ENCODE measurements at places on chromosomes 12 and 14. TPM values are rescaled to one million over a fixed set of nuclear protein-coding genes. Genes with fewer than 3 reads are reported as not detected.

DPY19L2 gene
- total RNA-seq: 2.2 TPM

ACVRL1 gene
- total RNA-seq: 261 TPM

PAX9 gene
- total RNA-seq: 0.44 TPM

GPR68 gene
- total RNA-seq: 1.4 TPM

MYO1H gene
- not detected for total RNA-seq

KRT86 gene
- 0.58 TPM for total RNA-seq

IL31 gene
- total RNA-seq: not detected

ARHGEF40 gene
- total RNA-seq: 69.3 TPM

KRT5 gene
- not detected for total RNA-seq

GLIPR1L1 gene
- not detected for total RNA-seq

TPH2 gene
- total RNA-seq: not detected

AQP6 gene
- 0.54 TPM for total RNA-seq

TAS2R8 gene
- total RNA-seq: not detected

TRPV4 gene
- total RNA-seq: 0.92 TPM

CELA1 gene
- not detected for total RNA-seq

Data from mucosa of descending colon (tissue), 3 donors.